ENCODE measurements at places on chromosomes 4 and X.
A peak's percentile ranks its signal among the peaks of the same experiment; 100 is the strongest.

DNA sequence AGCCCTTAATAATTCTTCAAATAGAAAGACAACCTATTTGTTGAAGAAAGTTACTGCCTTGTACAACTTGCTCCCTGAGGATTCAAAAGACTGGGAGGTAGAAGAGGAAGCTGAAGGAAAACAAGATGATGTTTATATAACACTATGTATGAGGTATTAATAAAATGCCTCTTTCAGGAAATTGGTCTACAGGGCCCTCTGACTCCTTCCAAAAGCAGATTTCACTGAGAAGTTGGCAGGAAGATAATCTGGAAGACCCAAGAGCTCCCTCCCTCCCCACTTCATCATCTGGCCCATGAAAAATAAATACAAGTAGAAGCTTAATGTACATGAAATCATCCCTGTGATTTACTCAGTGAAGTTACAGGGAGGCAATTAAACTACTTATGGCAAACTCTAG, 107.5 kb upstream of the MAGEC2 start:
- no peak for DNase-seq

- no peak for DNase-seq
Observed at GRCh38 chr4:147312376-147313046, 168.4 kb upstream of the EDNRA start.

- DNase-seq: no peak
Observed at GRCh38 chr4:53981567-53981966, 82.8 kb downstream of the CHIC2 start.

DNA sequence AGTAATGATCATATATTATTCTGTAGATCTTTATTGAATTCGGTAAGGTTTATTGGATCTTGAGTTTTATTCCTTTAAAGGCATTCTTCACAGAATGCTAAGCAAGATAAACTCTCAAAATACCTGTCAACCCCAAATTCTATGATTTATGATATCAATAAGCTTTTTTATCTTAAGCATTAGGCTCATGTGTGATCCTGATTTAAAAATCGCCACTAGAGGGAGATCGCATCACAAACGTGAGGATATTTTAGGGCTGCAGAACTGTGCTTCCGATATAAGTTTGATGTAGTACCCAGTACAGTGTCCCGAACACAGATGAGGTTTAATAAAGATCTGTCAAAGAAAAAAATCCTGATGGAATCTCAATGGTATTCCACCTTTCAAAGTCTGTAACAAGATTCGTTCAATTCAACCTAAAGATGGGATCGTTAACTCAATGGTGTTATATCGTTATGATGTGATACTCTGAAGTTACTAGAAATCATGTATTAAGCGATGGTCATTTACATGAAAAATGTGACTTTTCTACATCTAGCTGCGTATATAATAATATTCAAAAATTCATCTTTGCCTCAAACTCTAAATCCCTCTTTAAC, 169.0 kb downstream of the CORIN start:
- no peak for DNase-seq

- DNase-seq: no peak
Observed at GRCh38 chrX:147803948-147804347, 107.8 kb upstream of the FMR1 start.

GRCh38 chr4:91746551-91746950, 557.2 kb upstream of the GRID2 start:
- DNase-seq: no peak

DNA sequence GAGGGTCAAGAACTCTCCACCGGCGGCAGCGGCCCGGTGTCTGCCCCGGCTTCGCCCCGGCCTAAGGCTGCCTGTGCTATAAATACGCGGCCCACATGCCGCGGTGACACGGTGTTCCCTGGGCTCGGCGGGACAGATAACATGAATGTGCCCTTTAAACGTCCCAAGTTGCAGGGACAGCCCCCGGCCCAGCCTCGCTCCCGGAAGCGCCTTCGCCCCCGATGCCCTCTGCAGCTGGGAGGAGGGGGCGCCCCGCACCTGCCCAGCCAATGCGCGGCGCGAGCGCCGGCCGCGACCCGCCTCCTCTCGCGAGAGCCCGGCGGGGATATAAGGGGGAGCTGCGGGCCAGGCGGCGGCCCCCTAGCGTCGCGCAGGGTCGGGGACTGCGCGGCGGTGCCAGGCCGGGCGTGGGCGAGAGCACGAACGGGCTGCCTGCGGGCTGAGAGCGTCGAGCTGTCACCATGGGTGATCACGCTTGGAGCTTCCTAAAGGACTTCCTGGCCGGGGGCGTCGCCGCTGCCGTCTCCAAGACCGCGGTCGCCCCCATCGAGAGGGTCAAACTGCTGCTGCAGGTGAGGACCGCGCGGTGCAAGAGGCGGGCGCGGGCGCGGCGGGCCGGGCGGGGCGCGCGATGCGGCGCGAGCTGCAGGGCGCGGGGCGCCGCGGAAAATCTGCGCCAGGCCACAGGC, at the start of gene SLC25A4:
Gene SLC25A4 (plus strand): TSS at position 355 of the 689 bp plus-strand sequence. CDS start 107 bp downstream, at position 462.
- peak; percentile 94 for DNase-seq

GRCh38 chrX:153074935-153075334, 2.7 kb downstream of the PNMA6A start:
- DNase-seq: no peak

- no peak for DNase-seq
Observed at GRCh38 chr4:118867311-118868067, 21.2 kb upstream of the SYNPO2 start.

DNA sequence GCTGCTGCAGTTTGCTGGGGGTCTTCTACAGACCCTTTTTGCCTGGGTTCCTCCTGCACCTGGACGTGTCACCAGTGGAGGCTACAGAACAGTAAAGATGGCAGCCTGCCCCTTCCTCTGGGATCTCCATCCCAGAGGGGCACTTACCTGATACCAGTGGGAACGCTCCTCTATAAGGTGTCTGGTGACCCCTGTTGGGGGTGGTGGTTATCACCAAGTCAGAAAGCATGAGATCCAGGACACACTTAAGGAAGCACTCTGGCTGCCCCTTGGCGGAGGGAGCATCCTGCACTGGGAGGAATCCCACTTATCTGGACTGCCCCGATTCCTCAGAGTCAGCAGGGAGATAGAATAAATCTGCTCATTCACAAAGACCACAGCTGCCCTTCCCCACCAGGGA, 218.9 kb upstream of the GALNTL6 start:
- no peak for DNase-seq

- DNase-seq: no peak
Observed at GRCh38 chr4:181146051-181146450, 1097.2 kb upstream of the TENM3 start.

DNA sequence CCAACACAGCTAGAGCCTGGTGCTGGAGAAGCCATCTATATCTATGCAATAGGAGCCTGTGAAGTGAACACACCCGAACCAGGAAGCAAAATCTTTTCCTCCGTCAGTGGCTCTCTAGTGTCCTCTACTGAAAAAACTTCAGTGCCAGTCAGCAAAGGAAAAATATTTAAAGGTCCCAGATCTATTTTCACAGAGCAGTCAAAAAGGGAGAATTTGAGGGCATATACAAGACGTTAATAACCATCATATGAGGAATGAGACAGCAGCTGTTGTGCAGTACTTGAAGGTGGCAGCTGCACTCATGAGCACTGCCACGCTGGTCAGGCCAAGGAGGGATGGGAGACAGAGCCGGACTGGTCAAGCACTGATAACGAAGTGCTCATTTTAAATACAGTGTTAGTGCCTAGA, 14.4 kb downstream of the MCUB start:
- DNase-seq: no peak

GRCh38 chr4:101140228-101140627, 207.1 kb downstream of the PPP3CA start:
- no peak for DNase-seq

DNA sequence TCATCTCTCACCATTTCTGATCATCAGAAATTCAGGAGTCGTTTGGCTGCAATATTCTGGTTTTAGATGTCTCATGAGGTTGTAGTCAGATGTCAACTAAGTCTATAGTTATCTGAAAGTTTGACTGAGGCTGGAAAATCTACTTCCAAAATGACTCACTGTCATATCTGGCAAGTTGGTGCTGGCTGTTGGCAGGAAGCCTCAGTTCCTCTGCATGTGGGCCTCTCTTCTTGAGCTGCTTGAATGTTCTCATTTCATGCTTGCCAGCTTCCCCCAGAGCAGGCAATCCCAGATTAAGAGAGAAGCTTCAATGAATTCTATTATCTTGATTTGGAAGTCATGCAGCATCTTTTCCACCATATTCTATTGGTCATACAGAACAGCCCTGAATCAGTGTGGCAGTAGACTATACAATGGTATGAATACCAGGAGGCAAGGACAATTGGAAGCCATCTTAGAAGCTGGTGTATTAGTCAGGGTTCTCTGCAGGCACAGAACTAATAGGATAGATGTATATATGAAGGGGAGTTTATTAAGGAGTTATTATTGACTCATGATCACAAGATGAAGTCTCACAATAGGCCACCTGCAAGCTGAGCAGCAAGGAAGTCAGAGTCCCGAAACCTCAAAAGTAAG, 46.8 kb upstream of the ELF2 start:
- no peak for DNase-seq

- DNase-seq: no peak
Observed at GRCh38 chrX:123277821-123278220, 93.7 kb downstream of the GRIA3 start.

GRCh38 chrX:38178396-38178795, 42.3 kb downstream of the SRPX start:
- no peak for DNase-seq

GRCh38 chr4:109465069-109465468, 31.5 kb downstream of the SEC24B start:
- no peak for DNase-seq

DNA sequence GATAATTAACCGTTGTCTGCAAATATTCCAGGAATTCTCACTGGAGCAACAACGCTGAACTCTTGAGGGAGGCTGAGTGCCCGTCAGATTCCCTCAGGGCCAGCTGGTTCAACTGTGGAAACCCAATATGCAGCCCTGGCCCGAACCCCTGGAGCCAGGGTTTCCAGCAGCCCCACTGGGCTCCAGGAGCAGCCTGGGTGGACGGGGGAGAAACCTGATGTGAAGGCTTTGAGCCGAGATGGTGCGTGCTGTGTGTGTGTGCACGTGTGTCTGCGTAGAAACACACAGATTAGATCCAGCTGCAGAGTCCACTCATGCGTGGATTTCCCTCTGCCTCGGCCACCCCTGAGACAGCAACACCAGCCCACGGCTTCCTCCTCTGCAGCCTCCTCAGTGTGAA, 19.4 kb upstream of the SLC25A6 start:
- DNase-seq: no peak

DNA sequence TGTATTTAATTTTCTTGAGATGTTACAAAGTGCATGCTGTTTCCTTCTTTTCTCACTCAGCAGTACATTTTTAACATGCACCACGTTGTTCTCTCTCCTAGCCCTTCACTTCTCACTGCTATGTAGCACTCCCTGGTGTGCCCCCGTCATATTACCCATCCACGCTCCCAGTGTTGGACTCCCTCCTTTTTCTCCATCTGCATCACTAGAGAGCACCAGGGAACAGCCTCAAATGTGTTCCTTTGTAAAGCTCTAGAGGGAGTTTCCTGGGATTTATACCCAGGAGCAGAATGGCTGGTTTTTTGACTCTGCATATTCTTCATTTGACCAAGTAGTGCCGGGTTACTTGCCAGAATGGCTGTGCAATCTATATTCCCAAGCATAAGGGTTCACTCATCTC, 240.3 kb upstream of the ANXA3 start:
- DNase-seq: no peak

DNA sequence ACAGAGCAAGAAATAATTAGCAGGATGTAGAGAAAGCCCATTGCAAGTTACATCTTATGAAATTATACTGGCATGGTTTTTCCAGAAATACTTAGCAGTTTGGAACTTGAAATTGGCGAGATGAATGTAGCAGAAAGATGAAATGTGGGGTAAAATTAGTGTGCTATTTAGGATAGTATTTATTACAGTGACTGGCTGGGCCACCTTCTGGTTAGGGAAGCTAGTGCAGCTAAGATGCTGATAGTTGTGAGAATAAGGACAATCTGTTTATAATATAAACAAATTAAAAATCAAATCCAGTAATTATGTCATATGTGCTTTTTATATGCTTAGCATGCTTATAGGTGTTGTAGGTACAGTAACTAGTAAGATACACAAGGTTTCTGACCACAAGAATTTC, 74.8 kb downstream of the IL15 start:
- DNase-seq: no peak

DNA sequence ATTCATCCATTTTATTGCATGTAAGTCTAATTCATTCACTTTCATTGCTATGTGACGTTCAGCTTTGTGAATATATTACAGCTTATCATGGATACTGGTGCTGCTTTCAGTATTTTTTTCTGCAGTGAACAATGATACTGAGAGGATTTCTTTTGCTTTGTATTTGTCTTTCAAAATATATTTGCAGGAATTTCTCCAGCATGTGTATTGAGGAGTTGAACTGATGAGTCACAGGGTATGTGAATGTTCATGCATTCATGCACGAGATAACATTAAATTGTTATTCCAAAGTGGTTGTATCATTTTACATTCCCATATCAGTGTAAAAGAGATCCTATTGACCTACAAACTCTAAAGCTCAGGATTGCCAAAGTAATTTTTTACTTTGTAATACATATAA, 283.8 kb upstream of the ARSJ start:
- DNase-seq: no peak

- no peak for DNase-seq
Observed at GRCh38 chr4:151395873-151396272, 13.1 kb upstream of the FHIP1A start.
